SW480 (cell line): ENCODE measurements at places on chromosomes 12 and 14.

DNA sequence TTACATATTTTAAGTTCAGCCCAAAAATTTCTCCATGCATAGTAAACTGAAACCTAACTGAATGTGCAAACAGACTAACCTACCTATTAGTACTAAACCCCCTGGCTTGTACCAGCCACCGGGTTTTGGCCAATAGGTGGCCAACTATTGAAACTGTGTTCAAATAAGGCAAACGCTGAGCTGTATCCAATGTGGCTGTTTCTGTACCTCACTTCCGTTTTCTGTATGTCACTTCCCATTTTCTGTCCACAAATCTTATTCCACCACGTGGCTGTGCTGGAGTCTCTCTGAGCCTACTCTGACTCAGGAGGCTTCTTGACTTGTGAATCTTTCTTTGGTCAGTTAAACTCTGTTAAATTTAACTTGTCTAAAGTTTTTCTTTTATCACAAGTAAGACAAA lies 6.0 kb upstream of the FBXO34 start:
- DNase-seq, result no peak

GRCh38 chr12:67028529-67028928 lies 240.6 kb upstream of the CAND1 start:
- DNase-seq, result no peak

DNA sequence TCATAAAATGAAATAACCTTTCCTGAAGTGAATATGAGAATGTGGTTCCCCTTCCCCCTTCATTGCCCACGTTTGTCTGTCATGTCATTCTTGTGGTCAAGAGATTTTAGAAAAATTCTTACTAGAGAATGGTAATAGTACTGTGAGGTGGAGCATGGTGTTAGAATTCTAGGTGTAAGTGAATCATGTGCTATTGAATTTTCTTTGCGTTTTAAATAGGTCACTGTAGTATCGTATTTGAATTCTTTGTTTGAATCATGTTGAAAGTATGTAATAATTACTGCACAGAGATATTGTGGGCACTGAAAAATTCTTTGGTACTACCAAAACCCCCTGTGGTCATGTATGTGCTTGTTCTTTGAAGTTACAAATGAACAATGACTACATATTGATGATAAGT lies 49.9 kb downstream of the FUT8 start:
- DNase-seq, result peak; percentile 84

- DNase-seq, result no peak
These were observed 162.6 kb upstream of the TMPO start for GRCh38 chr12:98352835-98353234.

DNA sequence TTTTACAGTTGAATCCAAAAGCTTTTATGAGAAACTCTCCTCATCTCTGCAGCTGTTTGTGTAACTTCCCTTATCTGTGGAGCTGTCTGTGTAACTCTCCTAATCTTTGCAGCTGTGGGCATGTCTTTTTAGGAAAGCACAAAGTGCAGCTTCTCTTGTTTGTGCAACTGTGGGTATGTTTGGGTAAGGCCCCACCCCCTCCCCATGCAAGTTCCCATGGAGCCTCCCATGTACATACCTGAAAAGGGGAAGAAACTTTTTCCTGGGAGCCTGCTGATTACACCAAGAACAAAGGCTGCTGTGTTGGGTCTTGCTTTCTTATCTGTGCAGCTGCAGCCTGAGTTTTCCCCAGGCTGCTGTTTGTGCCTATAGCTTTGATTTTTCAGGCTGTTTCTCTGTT lies 42.7 kb upstream of the CDKN3 start:
- no peak for DNase-seq

DNA sequence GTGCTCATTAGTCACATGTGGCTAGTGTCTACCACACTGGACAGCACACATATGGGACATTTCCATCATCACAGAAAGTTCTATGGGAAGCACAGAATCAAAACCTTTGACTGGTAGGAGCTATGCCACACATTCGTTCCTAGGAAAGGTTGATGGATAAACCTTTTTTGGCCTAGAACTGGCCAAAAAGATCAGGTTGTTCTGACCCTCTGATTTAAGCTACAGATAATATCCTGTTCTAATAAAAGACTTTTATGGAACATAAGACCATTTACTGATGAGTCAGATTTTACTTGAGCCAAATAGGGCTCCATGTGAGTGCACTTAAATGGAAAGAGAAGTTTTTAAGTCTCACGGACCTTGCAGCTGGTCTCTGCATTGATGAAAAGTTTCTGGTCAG lies 143.2 kb downstream of the SLC15A4 start:
- no peak for DNase-seq

- DNase-seq, result peak; percentile 63
These were observed at the start of gene SPTB for GRCh38 chr14:64879635-64880220. SPTB (minus strand) TSS chr14:64879907; CDS start chr14:64823094, 56,813 bp downstream.

- no peak for DNase-seq
These were observed 131.5 kb downstream of the SLC38A6 start for GRCh38 chr14:61112506-61112905.

- DNase-seq, result peak; percentile 79
These were observed 780 bp downstream of the TBC1D15 start for GRCh38 chr12:71840231-71840847.

GRCh38 chr14:98298481-98299244 lies 973.3 kb downstream of the BCL11B start:
- DNase-seq, result no peak

GRCh38 chr12:92213166-92213565 lies 67.5 kb upstream of the BTG1 start:
- DNase-seq, result no peak

DNA sequence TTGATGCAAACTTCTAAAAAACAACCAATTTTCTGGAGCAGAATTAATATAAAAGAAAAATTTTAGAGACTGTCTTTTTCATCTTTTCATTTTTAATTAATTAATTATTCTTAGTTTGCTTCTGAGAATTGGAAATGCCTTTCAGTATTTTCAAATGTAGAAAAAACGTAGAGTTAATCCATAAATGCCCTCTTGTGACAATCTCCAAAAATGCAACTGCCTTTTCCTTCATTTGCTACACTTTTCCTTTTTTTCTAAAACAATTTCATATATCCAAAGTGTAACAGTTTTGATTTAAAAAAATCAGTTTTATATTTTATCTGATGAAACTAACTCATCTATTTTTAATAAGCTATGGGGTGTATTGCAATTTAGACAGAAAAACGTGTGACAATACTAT lies 409.3 kb downstream of the PRKD1 start:
- no peak for DNase-seq

DNA sequence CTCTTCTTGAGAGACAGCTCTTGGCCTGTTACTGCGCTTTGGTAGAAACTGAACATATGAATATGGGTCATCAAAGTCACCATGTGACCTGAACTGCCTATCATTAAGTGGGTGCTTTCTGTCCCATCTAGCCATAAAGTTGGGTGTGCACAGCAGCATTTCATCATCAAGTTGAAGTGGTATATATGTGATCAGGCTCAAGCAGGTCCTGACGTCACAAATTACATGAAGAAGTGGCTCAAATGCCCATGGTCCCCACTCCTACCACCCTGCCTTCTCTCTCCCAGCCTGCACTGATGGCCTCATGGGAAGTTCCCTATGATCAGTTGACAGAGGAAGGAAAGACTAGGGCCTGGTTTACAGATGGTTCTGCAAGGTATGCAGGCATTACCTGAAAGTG lies 308.8 kb upstream of the MGAT4C start:
- DNase-seq, result no peak

DNA sequence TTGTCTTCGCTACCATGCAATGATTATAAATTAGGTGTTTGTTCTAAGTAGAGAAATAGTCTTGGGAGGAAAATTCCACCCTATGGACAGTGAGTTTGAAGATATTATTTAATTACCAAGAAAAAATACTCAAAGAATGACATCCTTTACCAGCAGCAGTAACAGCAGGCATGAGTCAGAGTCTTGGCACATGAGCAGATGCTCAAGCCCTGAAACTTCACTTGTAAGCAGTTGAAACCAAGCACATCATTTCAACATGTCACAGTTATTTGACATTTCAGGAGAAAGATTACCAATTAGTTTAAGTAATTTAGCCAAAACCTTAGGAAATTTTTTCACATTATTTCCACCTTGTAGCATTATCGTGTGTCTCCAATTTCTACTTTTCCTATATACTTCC lies 99.2 kb downstream of the C12orf50 start:
- DNase-seq, result no peak

DNA sequence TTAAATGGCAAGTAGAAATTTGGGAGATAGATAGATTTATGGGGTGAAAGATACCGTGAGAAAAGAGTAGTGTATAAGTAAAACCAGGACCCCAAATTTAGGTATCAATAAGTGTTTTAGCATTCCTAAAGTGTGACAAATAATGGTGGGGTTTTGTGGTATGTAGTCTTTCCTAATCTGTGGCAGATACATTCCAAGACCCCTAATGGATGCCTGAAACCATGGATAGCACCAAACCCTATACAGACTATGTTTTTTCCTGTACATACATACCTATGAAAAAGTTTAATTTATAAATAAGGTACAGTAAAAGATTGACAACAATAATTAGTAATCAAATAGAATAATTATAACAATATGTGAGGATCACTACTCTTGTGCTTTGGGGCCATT lies 14.4 kb upstream of the TCP11L2 start:
- peak; percentile 24 for DNase-seq

GRCh38 chr14:72902801-72903530 lies 9.1 kb upstream of the DPF3 start:
- no peak for DNase-seq

- peak; percentile 71 for DNase-seq
These were observed 86.9 kb upstream of the TTC7B start for GRCh38 chr14:90903101-90903500.

DNA sequence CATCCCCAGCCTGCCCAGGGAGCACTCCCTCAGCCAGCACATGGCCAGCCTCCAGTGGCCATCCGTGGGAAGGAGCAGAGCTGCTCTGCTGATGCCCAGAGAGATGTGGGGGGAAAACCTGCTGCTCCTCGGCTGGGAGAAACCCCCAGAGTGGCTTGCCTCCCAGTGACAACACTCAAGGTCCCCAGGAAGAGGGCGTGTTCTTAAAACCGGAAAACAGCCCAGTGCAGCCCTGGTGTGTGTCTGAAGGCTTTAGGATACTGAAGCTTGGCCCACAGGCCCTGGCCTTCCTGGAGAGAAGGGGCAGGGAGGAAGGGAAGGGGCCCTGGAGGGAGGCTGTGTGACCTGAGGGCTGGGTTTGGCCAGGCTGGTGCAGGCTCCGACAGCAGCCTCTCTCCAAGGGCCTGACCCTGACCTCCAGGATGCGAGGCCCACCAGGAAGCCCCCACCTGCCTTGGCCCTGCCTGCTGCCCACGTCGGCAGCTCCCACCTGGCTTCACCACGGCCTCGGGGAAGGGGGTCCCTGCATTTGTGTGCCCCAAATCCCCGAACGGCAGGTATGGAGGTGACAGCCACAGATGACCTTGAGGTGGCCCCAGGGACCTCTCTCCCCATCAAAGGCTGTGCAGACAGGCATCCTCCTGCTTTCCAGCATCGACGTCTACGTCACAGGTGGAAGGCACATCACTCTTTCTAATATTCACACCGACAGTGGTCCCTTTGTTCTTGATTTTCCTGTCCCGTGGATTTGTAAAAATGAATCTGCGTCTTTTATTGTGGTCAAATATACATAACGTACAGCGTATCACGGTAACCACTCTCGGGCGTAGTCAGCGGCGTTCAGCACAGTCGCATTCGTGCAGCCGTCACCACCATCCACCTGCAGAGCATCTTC lies 190.0 kb upstream of the C14orf180 start:
- peak; percentile 34 for DNase-seq

GRCh38 chr12:32488132-32488531 lies 88.8 kb downstream of the FGD4 start:
- no peak for DNase-seq

DNA sequence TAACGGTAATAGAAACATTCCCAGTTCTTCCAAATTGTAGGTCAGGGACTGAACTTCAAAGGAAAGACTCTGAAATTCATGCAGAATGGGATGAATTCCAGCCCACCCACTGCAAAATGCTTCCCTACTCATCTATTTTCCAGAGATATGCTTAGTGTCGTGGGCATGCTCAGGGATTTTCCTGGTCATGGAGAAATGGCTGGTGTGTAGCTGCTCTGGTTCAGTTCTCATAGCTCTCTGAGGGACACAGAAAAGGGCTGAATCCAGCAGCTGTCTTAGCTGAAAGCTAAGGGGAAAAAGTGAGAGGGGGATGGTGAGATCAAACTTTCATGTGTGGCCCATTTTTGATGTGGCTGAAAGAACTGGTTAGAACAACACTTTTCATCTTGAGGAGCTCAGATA lies 72.9 kb upstream of the KRAS start:
- DNase-seq, result no peak

DNA sequence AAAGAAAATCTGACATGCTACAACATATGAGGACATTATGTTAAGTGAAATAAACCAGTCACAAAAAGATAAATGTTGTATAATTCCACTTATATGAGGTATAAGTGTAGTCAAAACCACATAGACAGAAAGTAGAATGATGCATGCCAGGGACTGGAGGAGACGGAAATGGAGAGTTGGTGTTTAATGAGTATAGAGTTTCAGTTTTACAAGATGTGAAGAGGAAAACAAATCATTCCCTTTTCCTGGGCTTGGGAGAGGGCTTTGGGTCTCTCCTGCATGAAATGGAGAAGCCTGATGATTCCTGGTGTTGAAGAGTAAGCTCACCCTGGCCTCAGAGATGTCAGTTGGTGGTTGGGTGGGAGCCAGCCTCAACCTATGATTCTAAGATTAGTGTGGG lies 158.4 kb upstream of the PLXNC1 start:
- no peak for DNase-seq

GRCh38 chr12:119446459-119446858 lies 111.9 kb downstream of the CCDC60 start:
- DNase-seq, result peak; percentile 26

DNA sequence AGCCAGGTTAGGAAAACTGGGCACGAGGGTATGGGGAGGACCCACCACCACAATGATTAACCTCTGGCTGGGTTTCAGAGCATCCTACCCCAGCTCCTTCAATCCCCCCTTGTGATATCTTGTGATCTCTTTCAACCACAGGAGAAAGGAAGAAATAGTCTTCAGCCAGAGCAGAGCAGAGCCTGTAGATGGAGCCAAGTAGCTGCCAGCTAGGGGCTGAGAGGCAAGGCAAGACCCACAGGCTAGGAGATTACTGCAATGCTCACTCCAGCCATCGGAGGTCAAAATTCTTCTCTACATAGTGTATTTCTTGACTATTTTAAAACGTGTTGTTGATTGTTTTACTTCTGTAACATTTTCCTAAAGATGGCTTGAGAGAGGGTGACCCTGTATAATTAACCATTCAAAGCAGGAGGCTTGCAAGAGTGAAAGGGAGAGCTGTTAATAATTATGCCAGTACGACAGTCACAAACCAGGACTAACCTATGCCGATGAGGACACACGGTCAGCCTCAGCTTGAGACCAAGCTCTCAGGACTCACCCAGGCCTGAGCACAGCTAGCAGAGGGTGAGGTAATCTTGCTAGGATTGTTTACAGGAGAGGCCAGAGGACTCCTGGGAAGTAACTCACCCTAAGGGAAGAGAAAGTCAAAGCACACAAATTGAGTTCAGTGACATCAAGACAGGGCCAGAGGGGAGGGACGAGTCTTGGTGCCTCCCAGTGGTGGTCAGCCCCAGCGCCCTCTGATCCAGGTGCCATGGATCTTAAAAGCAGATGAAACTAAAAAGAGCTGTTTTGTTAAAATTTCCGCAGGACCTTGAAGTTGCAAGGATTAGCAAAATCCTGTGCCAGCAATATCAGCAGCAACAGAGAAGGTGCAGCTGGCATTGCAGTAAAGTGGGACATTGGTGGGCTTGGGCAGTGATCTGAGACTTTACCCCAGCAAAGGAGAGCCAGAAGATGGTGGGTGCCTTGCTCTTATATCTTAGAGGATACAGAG lies 29.8 kb upstream of the CDKN3 start:
- peak; percentile 57 for DNase-seq
